ENCODE measurements at places on chromosomes 7 and 10.
A peak's percentile ranks its signal among the peaks of the same experiment; 100 is the strongest.

DNA sequence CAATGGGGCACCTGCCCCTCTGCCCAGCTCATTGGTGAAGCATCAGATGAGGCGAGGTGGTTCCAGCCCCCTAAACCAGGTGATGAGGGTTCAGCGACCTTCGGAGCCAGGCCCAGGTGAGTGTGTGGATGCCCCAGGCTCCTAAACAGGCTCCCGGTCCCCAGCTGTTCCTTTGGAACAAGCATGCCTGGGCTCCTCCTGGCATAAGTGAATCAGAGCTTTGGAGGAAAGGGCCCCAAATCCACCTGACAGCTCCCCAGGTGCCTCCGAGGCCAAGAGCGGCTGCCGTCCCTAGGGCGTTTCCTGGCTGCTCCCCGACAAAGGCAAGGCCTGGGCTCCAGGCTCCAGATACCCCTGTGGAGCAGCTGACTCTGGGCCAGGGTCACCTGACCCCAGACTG, 61.3 kb downstream of the YKT6 start:
- DNase-seq = no peak

DNA sequence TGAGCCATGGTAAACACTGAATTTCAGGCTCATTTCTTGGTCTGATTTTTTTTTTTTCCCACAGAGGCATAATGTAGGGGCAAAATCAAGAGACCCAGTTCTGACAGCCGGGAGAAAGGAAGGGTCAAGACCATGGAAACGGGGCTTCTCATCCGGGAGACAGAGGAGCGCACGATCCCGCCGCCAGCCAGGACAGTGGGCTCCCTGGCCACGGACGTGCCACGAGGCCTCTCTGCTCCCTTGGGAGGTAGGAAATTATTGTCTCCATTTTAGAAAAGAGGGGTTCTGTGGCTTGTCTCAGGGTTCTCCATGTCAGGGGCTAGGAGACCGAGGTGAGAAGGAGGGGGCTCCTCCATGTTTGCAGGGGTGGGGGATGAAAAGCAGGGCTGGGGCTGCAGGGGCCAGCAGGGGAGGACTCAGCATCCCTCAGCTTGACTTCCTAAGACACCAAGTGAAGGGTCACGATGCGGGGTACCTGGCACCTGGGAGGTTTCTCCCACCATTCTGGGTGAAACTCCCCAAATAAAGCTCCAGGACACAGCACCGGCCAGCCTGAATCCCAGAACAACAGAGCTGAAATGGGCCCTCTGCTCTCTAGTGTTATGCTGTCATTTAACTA, 37.6 kb downstream of the PPIF start:
- DNase-seq = no peak

- no peak for DNase-seq
These were observed 334.6 kb downstream of the PTEN start for GRCh38 chr10:88198023-88198422.

- DNase-seq = no peak
These were observed 888.7 kb upstream of the ZWINT start for GRCh38 chr10:57249615-57250281.

DNA sequence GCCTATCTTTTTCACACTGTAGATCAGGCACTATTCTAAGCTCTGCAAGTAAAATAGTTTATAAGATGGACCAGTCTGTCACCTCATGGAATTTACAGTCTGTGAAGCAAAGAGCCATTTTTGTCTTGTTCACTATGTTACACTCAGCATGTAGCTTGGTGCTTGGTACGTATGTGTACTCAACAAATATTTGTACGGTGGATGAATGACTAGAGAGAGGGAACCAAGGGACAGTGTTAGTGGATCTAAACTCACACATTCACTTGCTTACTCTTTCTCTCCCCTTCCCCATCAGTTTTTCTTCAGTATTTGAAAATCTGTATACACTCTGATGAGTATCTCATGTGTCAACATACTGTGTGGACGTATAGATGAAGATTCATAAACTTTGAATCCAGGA, 45.9 kb downstream of the PTF1A start:
- no peak for DNase-seq

DNA sequence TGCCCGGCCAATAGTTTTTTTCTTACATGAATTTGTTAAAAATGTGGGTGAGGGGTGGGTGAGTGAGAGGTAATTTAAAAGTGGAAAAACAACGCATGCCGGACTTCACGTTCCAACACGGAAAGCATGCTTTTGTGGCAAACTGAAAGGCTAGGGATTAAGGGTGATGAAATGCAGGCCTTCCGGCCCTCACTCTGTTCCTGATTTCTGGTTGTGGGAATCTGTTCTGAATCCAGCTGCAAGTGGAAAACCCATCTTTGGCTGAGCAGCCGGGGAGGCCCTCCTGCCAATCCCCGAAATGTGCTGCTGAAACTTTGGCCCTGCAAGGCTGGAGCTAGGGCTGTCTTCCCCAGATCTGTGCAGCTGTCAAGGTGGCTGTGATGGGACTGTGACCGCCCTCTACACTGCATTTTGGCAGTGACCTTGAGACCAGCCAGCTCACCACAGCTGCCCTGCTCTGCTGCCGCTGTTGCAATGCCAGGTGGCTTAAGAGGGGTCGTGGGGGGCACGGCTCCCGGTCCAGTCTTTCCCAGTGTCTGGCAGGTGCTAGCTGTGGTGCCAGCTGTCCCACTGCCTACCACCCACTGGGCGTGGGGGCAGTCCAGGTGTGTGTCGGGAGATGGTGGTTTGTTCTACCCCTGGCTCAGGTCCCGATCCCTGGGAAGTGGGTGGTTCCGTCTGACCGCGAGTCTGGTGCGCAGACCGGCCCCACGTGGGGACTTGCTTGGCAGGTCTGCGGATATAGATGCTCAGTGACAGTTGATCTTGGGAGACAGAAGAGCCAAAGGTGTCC, 39.0 kb downstream of the TET1 start:
- peak; percentile 44 for DNase-seq

Data from SHP77 treated with DMSO at 0.1 percent for 48 hours (cell line).